GM04504 (cell line): ENCODE measurements at places on chromosomes 3 and 15.

- no peak for DNase-seq
These were observed 412.0 kb downstream of the FHIT start for GRCh38 chr3:60839246-60839645.

DNA sequence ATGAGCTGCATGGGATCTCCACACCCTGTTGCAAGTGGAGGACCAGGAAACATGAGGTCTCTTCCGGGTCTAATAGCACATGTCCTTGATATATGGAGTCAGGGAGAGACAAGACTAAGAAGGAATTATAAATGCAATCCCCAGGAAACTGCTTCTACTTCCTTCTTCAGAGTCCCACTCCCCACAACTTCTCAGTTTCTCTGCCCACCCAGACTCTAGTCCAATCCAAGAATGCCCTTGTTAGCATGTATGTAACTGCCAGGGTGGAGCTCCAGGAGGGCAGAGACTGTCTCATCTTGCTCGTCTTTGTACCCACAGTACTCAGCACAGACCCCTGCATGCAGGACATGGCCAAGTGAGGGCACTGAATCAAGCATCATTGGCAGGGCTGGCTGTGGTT lies 8.3 kb downstream of the DAPK2 start:
- DNase-seq = no peak

- no peak for DNase-seq
These were observed 22.4 kb downstream of the PAQR5 start for GRCh38 chr15:69320977-69321554.

DNA sequence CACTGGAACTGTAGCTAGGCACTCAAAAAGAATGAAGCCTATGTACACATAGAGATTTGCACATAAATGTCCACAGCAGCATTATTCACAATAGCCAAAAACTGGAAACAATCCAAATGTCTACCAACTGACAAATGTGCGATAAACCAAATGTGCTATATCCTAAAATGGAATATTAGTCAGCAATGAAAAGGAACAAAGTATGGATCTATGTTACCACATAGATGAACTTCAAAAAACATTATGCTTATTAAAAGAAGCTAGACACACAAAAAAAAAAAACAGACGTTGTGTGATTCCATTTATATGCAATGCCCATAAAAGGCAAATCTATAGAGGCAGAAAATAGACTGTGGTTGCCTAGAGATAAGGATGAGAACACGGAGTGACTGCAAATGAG lies 39.7 kb downstream of the SRGAP3 start:
- no peak for DNase-seq

DNA sequence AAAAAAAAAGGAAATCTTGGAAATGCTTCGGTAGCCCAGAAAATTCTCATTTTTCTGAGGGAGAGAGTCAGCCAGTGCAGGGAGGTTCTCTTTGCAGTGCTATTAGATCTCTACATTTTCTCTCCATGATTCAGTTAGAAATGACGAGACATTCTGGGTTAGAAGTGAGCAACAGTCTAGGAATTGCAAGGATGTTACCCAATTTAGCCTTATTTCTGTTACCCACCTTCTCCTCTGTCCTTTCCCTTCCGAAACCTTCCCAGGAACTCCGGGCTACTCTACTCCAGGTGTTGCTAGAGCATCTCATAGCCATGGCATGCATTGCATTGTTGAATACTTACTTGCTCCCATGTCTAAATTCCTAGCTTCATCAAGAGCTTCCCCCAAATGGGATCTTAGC lies 106.8 kb downstream of the EDEM1 start:
- DNase-seq = no peak

DNA sequence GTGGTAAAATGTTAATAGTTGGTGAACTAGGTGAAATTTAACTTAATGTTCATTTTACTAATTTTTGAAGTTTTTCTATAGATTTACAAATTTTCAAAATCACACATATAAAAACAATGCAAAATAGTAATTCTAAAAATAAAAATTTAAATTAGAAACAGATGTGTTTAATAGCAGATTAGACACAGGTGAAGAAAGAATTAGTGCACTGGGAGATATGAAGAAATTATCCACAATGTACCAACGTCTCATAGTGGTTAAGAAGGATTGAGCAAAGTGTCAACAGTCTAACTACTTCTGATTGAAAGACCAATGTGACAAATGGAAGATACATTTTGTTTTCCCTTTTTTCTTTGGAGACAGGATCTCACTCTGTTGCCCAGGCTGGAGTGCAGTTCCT lies 26.5 kb downstream of the SPG11 start:
- no peak for DNase-seq

- peak; percentile 98 for DNase-seq
These were observed 18.3 kb upstream of the ATP8B4 start for GRCh38 chr15:50137330-50137761.

- DNase-seq = no peak
These were observed 4.9 kb upstream of the GPR87 start for GRCh38 chr3:151321526-151321925.

DNA sequence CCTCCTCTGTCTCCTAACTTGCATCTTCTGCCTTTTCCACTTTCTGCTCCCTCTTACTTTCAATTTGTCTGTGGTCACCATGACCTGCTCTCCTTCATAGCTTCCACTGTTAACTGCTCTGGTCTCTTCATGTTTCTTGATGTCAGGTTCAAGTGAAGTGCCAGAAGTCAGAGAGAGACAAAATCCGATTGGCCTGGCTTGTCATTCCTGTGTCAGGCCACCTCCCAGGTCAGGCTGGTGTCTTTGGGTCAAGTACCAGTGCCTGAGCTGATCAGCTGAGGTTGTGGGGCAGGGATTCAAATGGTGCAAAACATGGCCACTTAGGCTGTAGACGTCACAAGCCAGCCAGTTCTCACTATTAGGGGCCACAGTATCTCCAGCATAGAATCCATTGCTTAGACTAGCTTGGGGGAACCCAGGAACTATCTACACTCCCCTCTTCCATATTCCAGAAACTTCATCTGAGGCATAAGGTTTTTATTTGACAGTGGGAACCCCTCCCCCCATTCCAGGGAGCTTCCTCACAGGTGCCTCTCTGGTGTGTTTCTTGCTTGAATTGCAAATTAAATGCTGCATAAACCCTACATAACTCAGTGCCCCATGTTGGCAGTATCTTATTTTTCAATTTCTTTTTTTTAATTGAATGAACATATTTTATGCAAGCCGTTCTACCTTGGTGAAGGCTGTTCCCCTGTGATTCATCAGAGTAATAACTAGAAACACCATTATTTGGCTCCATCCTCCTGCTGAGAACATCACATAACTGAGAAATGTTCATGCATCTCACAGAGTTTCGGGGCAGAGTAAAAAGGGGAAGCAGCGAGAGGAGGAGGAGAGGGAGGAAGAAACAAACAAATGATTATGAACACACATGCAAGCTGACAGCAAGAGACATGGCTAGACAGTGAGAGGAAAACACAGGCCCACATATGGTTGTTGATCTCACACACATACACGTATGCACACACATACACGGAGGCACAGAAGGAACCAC lies 175.8 kb downstream of the TLE3 start:
- DNase-seq = no peak

DNA sequence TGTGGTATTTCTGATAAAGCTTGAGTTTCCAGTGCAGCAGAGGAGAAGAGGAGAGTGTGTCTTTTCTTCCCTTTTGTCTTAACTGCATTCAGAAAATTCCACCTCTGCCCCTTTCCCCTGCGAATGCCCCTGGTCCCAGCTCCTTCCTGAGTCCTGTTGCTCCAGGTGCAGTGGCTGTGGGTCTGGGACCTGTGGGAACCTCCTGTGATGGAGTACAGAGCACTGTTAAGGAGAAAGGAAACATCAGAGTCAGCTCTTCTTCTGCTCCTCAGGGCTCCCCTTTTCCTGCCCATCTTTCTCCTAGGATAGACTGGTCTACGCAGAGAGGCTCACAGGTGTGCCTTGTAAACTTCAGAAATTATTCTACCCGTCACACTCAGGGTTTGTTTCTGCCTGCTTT lies 165.8 kb upstream of the ROPN1 start:
- no peak for DNase-seq

GRCh38 chr3:108133858-108134554 lies 43.2 kb upstream of the CD47 start:
- DNase-seq = no peak

GRCh38 chr3:170228093-170228766 lies 6.0 kb downstream of the PRKCI start:
- DNase-seq = no peak
